Activated CD4-positive, alpha-beta T cell treated with anti-CD3 and anti-CD28 coated beads for 24 hours (primary cell): ENCODE measurements at places on chromosomes 7 and 10.

- DNase-seq = no peak
Measured at GRCh38 chr10:71981015-71981875, 17.1 kb downstream of the CHST3 start.

- no peak for DNase-seq
Measured at GRCh38 chr7:47497367-47498096, 84.4 kb downstream of the TNS3 start.

DNA sequence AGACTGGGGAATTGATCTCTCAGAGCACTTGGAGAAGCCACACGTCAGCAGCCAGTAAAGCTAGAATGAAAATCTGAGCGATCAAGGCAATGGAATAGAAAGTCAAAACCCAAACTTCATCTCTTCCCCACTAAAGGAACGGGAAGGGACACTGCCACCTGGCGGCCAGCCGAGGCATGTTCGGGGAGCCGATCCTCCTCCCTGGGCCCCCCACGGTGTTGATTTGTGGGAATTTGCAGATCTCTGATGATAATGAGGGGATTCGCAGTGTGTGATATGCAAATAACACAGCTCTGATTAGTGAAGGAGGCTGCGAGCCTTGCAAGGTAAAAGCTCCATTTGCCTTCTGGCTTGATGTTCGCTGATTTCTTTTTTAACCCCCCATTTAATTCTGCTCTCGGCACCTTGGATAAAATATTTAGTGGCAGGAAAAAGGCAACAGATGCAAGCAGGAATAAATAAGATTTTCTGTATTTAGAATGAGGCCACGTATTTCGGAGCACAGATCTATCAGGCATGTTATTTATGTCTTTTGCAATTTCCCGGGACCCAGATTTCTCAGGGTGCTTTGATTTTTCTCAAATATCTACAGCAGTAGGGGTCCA lies 258.6 kb downstream of the PAXIP1 start:
- DNase-seq = peak; percentile 29

DNA sequence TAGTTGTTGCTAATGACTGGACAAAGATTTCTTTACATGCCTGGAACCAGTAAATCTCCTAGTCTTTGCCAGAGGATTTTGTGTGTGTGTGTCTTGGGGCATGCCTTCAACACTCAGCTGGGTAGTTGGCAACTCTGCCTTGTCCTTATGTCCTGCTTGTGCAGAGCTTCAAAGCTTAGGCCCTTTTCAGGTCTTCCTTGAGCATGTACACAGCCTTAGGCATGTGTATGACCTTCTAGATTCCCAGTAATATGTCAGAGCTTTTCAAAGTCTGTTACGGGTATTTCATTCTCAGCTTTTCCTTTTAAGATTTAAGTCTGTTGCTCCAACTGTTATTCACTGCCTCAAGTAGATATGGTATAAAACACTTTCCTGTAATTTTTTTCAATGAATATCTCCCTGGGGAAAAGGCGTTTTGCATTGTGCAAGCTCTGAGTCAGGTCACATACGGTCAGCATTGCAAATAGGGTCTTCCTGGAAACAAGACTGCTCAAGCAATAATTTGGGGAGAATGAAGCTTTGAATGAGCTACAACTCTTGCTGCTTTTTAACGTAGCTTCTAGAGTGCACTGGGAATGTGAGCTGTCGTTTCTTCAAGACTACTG lies 25.5 kb downstream of the SHOC2 start:
- DNase-seq = no peak

GRCh38 chr10:34348021-34348420 lies 467.1 kb downstream of the PARD3 start:
- no peak for DNase-seq

DNA sequence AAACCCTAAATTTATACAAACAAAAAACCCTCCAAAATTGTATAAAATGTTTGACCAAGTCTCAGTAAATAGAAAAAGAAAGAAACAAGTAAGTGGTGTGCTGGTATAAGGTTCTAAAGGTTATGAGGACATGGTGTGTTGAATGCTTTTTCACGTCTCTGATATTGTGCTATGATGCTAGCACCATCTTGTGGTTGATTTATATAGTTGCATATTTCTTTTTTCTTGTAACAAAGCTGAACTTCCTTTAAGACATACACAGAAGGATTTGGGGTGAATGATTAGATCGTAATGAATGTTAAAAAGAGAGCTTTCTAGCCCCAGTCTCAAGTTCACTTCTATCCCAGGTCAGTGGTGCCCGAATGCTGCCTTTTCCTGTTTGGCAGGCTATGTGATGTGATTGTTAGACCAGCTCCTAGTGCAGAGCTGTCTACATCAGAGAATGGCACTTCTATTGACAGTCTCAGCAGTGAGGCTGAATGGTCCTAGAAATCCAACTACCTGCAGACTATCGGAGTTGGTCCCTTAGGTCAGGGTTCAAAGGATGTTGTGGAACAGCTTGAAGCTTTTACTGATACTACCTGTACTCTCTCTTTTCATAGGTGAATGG lies 25.0 kb downstream of the VTI1A start:
- DNase-seq = no peak

- DNase-seq = no peak
Measured at GRCh38 chr10:2278363-2278762, 541.0 kb upstream of the ADARB2 start.

DNA sequence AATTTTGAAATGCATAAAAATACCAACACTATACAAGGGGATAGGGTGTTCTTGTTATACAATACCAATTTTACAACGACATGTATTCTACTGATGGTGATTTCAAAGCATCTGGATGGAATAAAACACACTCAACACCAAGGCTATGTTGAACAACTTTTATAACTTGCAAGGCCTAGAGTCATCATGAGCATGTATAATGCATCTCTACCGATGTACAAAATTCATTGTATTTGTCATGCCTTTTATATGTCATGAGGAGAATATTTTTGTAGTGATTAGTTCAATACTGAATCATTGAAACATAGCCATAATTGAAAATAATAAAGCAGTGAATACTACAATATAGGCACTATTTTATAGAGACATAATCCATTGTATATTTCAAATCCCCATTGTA lies 160.2 kb downstream of the ETV1 start:
- DNase-seq = no peak

DNA sequence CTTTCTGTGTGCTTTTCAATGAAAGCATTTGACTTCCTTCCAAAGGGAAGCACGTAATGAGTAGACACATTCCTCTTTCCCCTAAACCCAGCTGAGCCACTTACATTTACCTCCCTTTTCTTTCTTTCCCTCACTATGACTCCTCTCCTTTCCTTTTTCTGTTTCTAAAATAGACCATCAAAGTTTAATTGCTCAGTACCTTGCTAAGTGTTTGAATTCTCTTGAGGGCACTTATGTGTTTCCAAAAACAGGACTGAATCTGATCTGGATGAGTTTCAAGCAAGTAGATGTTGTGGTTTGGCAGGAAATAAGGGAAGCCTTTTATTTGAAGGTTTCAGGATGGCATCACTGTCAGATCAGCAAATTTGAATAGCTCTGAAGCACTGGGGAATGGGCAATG lies 396.2 kb downstream of the REEP3 start:
- DNase-seq = no peak

DNA sequence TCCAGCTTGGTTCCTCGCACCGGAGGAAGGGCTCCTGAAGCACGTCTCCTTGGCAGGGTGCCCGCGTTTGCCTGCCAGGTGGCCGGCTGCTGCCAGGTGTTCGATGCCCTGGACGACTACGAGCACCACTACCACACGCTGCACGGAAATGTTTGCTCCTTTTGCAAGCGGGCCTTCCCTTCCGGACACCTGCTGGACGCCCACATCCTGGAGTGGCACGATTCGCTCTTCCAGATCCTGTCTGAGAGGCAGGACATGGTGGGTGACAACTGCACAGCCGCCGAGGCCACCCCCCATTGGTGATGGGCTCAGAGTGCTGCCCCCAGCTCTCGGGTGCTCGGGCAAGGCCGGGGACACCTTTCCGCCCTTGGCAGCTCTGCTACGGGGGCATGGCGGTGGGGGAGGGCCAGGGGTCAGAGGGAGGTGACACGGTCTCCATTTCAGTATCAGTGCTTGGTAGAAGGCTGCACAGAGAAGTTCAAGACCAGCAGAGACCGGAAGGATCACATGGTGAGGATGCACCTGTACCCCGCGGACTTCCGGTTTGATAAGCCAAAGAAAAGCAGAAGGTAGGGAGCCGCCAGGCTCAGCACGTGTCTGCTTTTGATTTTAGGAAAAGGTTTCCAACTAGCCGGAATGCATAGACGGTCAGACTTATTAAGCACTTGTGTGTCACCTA lies 1.1 kb downstream of the ZNF511 start:
- no peak for DNase-seq

GRCh38 chr7:131431289-131431688 lies 103.6 kb downstream of the MKLN1 start:
- DNase-seq = no peak

DNA sequence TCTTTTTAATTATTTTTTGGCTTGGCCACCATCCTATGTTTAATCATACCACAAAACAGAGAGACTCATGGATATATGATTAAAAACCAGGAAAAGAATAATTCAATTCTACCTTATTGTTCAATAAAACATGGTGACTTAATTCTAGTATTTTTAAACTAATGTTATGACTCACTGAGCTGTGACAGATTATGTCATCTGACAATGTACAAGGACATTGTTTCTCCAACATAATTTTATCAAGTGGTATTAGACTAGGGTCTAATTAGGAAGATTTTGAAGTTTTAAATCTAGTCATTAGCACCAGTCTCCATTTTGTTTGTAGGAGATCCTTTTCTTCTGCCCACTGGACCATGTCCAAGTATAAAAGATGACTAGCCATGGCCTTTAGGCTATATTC lies 199.3 kb upstream of the MDFIC start:
- DNase-seq = no peak

GRCh38 chr10:107718864-107719263 lies 554.4 kb upstream of the SORCS1 start:
- no peak for DNase-seq

- DNase-seq = no peak
Measured at GRCh38 chr7:132311733-132312132, 264.5 kb downstream of the PLXNA4 start.

DNA sequence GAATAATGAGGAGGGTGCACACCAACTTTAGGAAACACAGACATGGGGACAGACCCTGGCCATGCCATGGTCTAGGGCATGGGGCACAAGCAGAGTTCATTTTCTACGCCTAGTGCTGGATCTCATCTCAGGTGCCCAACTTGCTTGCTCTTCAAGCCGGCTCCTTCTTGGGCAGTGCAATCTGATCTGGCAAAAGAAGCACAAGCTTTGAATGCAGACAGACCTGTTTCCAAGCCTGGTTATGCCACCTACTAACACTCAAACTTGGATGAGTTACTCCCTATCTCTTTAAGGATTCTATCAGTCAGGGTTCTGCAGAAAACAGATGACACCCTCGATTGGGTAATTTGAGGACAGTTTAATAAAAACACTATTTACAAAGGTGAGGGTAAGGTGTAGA lies 34.9 kb upstream of the WAPL start:
- no peak for DNase-seq

- no peak for DNase-seq
Measured at GRCh38 chr7:105010504-105011130, 3.4 kb upstream of the KMT2E start.

DNA sequence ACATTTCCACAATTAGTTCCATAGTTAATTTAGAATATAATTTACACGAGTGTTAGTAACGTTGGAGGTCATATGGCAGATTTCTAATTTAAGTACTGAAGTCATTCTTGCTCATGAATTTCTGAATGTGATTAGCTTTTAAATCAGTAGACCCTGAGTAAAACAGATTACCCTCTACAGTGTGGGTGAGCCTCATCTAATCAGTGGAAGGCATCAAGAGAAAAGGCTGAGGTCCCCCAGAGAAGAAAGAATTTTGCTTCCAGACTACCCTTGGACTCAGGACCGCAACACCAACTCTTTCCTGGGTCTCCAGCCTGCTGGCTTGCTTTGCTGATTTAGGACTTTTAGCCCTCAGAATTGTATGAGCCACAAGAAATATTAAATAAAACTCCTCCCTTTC lies 33.2 kb downstream of the IFT22 start:
- no peak for DNase-seq

DNA sequence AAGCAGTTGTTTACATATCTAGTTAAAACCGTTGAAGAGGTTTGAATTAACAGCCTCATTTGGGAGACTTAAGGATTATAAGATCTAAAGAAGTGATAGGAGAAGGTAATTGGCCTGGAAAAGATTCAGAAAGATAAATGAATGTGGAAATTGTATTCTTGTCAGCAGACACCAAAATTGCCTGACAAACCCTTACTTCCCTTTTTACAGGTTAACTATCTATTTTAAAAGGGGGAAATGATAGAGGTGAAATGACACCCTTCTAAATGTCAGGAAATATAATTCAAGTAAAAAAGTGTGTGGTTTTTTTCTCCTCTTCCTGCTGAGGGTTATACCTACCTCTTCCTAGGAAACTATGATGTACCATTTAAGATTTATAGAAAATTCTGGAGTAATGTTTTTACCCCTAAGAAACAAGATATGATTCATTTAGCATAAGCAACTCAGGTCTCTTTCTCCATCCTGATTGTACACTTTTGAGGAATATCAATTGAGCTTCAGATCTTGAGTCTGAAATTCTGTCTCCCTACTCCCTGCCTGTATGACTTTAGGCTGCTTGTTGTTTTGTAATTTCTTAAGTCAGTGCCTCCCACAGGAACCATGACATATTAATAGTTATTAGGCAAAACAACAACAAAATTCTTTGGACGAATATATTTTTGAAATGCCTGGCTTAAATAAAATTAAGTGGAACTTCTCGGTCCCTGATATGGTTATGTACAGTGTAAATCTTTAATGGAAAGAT lies 250.4 kb downstream of the RNLS start:
- no peak for DNase-seq

- no peak for DNase-seq
Measured at GRCh38 chr10:94038024-94038423, 44.3 kb downstream of the PLCE1 start.

DNA sequence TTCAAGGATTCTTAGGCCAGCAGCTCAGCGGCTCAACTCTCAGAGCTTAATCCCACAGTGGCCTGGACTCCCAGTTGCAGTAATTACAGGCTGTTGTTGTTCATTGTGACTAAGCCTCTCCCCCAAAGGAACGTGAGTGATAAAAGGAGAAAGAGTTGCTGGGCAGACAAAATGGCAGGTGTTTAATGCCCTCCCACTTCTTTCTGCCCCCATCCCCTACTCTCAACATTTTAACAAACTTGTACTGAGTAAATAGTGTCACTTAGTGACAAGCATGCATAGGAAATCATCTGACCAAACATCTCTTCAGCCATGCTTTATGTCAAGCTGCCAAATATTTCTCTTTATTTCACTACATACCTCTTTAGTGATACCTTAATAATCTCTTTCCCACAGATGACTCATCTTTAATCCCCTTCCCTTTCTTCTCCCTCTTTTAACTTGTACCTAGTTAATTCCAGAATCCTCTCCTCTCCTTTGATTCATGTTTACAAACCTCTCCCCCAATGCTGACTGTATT lies 12.4 kb upstream of the MTERF1 start:
- DNase-seq = no peak

- DNase-seq = no peak
Measured at GRCh38 chr7:111853201-111853990, 291.1 kb upstream of the IMMP2L start.

- no peak for DNase-seq
Measured at GRCh38 chr7:150787321-150788281, 12.6 kb downstream of the TMEM176B start.
